ENCODE measurements at places on chromosomes 3 and 15.

GRCh38 chr3:11165476-11165875 lies 11.2 kb downstream of the HRH1 start:
- DNase-seq, result no peak

GRCh38 chr15:79680720-79681119 lies 216.1 kb downstream of the MTHFS start:
- no peak for DNase-seq

DNA sequence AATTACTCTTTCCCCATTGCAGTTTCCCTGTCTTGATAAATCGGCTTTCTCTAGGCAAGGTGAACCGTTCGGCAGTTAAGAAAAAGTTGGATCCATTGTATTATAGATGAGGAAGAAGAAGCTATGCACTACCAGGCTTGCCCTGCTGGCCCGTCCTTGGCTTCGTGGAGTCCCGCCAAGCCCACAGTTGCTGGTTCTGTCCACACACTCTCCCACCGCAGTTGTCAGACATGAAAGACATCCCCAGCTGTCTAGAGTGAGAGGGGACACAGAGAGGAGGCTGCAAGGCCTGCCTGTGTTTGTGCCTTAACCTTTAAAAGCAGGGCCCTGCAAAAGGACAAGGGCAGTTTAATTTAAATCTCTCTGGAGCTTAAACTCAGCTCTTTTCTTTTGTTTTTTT lies 47.2 kb upstream of the PLCL2 start:
- DNase-seq, result no peak

DNA sequence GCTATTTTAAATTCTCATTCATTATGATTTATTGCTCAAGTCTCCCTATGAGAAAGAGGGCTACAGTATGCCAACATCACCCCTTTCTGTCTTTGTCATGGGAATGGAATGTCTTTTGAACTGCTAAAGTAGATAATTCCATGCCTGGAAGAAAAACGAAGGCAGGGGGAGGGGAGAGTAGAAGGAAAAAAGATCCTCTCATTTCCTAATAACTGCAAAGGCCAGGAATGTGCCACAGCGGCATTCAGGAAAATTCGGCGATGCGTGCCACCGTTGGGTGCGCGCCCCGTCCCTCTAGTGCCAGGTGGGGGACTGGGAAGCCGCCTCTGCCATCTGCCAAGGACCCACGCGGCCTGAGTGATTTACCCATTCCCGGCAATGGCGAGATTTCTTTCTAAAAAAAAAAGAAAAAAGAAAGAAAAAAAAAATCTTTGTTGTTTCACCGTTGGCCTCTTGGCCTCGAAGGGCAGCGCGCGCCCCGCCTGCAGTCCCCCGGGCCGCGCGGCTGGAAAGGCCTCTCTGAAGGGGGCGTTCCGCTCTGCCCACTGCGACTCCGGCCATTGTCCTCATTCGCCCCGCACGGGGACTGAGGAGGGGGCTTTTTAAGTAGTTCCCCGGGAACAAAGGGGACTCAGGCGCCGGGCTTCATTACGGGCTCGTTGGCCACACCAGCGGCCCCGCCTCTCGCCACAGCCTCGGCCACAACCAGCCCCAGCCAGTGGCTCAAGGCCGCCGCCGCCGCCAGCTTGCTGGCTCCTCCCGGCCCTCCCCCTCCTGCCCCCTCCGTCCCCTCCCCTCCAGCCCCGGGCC lies 54.5 kb downstream of the CPN2 start:
- no peak for DNase-seq

DNA sequence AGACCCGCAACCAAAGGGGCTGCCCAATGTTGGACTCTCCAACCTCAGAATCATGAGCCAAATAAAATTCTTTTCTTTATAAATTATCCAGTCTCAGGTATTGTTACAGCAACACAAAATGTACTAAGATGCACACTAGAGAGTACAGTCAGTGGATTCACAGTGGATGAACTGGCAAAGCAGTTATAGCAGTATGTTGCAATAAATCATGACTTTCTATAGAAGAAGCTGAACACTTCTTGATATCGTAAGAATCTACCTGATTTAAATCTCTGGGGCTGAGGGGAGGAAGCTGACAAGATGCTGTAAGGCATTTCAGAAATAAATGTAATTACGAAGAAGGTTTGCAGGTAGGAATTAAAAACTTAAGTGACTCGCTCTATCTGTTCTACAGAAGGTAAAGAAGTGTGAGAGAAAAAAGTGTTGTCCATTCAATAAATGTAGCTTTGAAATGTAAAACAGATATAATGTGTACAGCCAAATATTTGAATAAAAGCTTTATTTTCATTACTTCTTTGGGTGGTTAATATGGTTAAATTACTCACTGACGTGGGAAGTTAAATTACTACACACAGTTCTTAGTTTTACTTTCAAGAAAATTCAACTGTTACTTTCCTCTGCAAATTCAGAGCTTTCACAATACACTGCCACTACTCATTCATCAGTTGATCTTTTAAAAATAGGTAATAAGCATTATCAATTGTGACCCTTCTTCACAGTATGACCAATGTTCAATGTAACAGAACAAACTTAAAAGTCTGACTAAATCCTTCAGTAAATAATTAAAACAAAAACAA lies 439.1 kb downstream of the SHQ1 start:
- no peak for DNase-seq

- DNase-seq, result no peak
Observed at GRCh38 chr15:94524565-94524964, 293.2 kb downstream of the MCTP2 start.

Data from NCI-H2171 treated with DMSO at 0.1 percent for 48 hours (cell line).